Stimulated activated CD4-positive, alpha-beta T cell treated with anti-CD3 and anti-CD28 coated beads, Interleukin-2, amount 100 ng/mL, for 48 hours (primary cell): ENCODE measurements at places on chromosomes 12 and 14.
A peak's percentile ranks its signal among the peaks of the same experiment; 100 is the strongest.

DNA sequence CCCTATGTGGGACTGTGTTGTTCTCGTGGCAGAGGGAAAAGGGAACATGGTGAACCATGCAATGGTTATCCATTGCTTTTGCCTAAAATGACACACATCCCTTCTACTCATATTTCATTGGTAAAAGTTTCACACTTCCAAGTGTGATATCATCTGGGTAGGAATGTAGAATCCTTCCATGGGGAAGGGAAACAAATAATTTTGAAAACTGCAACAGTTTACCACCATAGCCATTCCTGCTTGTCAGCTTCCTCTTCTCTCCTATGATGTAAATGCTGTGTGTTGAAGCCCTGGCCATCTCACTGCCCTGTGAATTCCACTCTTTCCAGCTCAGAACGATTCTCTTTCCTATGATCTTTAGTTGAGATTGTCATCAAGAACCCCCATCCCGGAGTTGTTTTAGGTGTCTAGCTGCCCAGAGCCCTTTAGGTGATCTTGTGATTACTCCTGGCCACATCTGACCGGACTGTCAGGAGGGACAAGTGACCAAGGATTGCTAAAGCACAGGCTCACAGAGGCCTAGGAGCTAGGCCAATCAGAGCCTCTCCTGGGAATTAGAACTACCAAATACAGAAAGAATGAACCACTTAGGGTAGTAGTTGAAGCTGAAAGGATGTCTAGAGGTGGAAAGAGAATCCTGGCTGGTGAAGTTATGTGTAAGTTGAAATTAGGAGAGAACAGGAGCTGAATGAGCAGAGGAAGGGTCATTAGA, 84.6 kb downstream of the VCPKMT start:
- DNase-seq, result no peak

GRCh38 chr14:75562089-75562488, 16.3 kb upstream of the FLVCR2 start:
- peak; percentile 57 for DNase-seq

GRCh38 chr12:31954925-31955858, 4.0 kb upstream of the RESF1 start:
- DNase-seq, result no peak

GRCh38 chr14:71549421-71550050, 382.7 kb upstream of the RGS6 start:
- no peak for DNase-seq

- DNase-seq, result no peak
Observed at GRCh38 chr14:80239631-80240030, 28.3 kb upstream of the DIO2 start.

DNA sequence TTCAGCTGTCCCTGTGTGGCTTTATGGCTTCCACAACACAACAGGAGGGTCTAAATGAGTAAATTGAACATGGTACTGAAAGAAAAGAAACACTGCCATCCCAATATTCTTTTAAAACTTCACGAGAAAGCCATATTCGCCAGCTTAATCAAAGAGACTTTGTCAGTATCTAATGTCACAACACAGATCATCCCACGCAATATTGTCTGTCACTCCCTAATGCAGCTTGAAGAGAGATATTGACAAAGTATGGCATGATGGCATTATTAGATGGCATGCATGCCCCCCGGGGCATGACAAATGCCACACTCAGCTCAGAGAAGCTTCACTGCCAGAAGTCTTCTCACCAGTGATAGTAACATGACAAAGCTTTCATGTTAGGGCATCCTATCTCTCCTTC, 197.8 kb downstream of the TTC8 start:
- DNase-seq, result no peak

- DNase-seq, result no peak
Observed at GRCh38 chr14:91284791-91285548, 40.5 kb upstream of the GPR68 start.

DNA sequence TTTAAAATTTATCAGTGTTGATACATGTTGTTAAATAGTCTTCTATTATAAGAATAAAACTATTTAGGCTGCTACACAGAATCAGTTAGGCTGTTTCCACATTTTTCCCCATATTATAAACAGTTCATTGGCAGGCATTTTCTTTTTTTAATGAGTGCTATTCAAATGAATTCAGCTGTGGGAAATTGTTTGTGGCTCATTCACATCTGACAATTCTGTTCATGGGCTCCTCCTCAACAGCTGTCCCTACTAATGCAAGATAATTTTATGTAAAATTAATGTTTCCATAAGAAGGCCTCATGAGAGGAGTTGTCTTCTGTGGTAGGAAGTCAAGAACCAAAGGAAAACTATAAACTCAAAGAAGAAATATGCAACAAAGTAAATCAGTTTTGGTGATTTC, 218.0 kb downstream of the PPFIA2 start:
- DNase-seq, result no peak

GRCh38 chr12:112305951-112306350, 76.3 kb downstream of the HECTD4 start:
- DNase-seq, result no peak

- DNase-seq, result no peak
Observed at GRCh38 chr14:51719955-51720354, 68.2 kb downstream of the FRMD6 start.

- no peak for DNase-seq
Observed at GRCh38 chr12:30251546-30251945, 444.1 kb downstream of the IPO8 start.

GRCh38 chr14:60332869-60333268, 83.8 kb downstream of the PPM1A start:
- DNase-seq, result no peak

DNA sequence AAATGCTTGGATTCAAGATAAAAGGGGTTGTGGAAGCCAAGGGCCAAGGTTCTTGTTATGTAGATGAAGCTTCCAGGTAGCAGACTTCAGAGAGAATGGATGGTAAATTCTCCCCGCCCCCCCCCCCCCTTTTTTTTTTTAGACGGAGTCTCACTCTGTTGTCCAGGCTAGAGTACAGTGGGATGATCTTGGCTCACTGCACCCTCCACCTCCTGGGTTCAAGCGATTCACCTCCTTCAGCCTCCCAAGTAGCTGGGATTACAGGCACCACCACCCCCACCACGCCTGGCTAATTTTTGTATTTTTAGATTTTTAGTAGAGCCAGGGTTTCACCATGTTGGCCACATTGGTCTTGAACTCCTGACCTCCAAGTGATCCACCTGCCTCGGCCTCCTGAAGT, 4.1 kb downstream of the DGLUCY start:
- DNase-seq, result no peak

- no peak for DNase-seq
Observed at GRCh38 chr12:60266381-60266852, 670.6 kb downstream of the SLC16A7 start.

- no peak for DNase-seq
Observed at GRCh38 chr12:55705782-55706402, 1.8 kb downstream of the ITGA7 start.

GRCh38 chr12:68498736-68499135, 112.0 kb upstream of the RAP1B start:
- no peak for DNase-seq

- no peak for DNase-seq
Observed at GRCh38 chr12:98579835-98580234, 13.7 kb upstream of the SLC25A3 start.

- DNase-seq, result no peak
Observed at GRCh38 chr12:115506822-115507559, 770.5 kb downstream of the MED13L start.

DNA sequence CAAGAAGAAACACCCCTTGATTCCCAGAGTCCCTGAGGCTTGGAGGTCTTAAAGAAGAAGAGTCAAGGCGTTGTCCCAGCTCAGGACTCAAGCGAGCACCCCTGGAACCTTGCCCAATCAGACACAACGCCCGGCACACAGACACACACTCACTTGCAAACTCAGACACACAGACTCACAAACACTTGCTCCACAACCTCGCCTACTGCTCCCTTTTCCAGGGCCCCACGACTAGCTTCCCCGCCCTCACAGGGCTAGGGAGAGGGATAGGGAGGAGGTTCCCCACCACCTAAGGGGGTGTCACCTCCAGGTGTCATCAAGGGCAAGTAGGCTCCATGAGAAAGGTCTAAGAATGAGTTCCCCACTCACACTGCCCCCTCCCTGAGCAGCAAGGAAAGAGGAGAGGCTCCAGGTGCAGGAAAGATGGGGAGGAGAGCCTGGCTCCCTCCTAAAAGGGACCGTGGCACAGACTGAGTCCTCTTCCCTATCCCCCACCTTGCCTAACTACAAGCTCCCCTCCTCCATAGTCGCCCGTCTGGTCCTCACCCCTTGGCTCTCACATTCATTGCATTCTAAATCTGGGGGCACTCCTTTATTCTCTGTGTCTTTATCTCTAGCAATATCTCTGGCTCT, 717 bp downstream of the WNT10B start:
- no peak for DNase-seq

- no peak for DNase-seq
Observed at GRCh38 chr14:99803106-99803775, 10.0 kb downstream of the EML1 start.

DNA sequence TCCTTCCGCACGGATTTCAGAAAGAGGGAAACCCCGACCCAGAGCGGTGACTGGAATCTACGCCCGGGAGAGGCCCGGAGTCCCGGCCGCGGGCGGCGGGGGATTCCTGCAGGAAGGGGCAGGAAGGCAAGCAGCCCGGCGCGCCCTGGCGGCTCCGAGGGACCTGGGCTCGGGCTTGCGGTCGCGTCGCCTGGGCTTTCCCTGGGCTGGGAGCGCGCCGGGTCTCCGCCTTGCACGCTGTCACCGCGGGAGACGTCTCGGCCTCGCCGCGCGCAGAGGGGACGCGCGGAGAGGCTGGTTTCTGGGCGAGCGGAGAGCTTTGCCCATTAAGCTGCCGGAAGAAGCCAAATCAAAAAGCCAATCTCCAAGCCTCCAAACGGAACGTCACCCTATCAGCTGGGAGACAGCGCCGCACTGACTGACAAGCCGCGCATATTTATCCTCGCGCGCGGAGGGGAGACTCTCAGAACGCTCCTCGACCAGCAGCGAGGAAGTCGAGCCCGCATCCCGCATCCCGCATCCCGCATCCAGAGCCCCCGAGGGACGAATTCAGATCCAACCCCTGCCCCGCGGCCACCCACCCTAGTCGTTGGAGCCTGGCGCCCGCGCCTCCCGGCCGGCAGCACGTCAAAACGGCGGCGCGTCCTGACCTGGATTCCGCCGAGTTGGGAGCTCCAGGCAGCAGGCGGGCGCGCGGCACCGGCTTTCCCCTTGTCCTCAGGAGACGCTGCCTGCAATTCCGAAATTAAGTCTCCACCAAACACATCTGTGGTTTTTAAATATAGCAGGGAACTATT, at the start of gene SLC8A3:
TSS of gene SLC8A3 (minus strand) at position 293 of the 797 bp plus-strand sequence. CDS start 20,529 bp downstream, outside the sequence.
- peak; percentile 9 for DNase-seq

DNA sequence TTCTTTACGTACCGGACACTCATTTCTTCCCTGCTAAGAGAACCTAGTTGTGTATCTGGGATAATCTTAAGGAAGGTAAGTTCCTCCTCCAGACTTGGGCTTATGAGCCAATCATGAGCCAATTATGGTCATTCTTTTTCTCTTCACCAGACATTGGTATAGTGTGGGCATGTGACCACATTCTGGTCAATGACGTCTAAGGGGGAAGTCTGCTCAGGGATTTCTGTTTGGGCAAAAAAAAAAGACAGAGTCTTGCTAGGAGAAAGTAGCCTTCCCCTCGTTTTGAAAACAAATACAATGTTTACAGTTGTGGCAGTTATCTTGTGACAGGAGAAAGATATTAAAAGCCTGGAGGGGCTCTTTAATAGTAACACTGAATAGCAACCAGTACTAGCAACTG, 20.1 kb upstream of the PLXNC1 start:
- no peak for DNase-seq

- DNase-seq, result no peak
Observed at GRCh38 chr12:101992091-101992490, 69.7 kb downstream of the WASHC3 start.

DNA sequence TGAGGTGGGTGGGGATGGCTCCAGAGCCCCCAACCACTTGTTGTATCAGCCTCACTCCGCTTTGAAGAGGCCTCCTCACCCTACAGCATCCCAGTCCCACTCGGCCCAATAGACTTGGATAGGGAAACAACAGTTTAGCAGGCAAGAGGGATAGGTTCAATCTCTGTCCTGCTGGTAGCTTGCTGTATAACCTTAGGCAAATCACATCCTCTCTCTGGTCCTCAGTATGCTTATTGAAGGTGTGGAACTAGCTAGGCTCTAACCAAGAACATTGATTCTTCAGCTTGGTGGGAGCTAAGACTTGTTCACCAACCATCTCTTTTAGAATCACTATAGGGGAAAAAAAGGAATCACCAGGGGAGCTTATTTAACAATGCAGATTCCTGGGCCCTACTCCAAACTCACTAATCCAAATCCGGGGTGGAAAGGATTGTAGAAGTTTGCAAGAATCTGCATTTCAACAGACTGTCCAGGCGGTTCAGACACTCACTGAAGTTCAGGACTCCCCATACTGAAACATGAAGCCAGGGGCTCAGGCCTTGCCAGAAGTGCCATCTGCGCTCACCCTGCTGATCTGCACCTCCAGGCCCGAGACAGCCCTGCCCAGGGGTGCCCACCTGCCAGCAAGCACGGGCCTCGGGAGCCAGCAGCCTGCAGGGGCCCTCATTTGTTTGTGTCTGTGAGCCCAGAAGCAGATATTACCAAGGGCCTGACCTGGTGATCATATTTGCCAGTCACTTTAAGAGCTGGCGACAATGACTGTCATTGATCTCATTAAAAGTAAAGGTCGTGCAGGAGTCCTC, 113.0 kb downstream of the ADCK1 start:
- no peak for DNase-seq

- DNase-seq, result no peak
Observed at GRCh38 chr12:130957304-130957621, 3.6 kb downstream of the ADGRD1 start.

DNA sequence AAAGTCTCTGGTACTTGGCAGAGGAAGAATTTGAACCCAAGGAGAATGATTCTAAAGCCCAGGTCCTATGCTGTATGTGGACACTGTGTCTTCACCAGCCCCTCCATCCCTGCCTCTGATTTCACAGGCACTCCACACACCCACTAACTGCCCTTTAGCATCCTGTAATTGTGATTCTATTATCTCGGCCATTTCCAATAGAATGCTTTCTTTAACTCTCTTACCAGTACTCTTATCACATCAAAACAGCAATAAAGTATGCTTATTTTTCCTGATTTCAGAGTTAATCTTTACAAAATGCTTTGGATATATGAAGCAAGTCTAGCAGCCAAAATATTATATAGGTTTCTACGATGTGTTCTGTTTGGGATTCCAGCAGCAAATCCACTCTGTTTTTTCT, 37.9 kb upstream of the BTG1 start:
- no peak for DNase-seq

DNA sequence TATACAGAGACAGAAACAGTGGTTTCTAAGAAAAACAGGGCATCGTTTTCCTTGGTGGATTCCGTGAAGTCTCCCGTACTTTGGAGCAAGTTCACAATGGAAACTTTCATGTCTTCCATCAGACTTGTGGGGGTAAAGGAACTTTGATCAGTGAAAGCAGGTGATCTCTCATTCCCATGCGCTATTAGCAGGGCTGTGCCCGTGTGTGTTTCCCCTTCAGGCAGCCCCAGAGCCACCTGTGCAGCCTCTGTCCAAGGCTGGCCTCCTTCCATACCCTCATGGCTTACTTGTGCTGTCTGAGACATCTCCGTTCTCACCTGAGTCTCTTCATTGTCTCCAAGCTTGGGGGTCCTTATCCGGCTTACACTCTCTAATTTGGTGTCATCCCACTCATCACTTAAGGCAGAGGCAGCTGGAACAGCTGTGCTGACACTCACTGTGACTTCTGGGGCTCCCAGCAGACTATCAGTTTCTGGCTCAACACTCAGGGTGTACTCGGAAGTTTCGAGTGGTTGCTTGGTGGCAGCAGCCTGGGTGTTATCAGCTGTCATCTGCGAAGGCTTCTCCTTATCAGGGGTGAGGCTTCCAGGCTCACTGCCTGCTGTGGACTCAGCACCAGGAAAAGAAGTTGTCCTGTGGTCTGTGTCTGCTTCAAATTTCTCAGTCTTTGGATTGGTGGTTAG, 13.8 kb downstream of the ARMH4 start:
- DNase-seq, result no peak
